Caki2 (cell line): ENCODE measurements at places on chromosomes 3 and 15.

DNA sequence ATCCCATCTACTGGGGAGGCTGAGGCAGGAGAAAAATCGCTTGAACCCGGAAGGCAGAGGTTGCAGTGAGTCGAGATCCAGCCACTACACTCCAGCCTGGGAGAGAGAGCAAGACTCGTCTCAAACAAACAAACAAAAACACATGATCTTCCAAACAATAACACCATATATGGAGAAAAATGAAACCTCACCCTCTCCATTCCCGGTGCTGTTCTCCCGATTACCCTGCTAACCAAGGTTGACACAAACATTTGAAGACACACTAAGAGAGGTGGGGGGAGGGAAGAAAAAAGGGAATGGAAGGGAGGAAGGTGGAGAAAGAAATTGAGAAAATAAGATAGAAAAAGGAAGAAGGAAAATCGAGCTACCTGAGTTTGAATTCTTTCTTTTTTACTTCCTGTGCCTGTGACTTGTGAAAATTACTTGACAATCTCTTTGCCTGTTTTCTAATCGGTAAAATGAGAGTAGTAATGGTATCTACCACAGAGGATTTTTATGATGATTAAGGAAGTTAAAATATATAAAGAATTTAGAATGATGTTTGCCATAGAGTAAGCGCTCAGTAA is 1.1 kb upstream of the PLSCR2 start:
- DNase-seq = peak; percentile 6

GRCh38 chr15:85044251-85044853 is 62.7 kb downstream of the PDE8A start:
- DNase-seq = peak; percentile 42

DNA sequence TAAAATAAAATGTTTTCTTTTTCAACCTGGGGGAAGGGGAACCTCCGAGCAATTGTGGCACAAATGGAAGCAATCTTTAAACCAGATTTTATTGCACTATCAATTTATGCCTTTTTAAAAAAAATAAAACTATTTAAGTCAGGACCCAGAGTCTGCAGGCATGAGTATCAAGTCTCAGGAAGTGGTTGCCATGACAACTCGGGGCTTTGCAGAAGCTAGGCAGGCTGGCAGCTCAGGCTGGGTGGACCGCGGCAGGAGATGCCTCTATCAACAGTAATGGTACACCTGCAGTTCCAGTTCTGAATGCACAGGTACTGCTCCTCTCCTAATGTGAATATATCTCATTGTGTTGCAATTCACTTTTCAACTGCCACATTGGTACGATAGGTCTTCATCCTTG is 447.7 kb downstream of the GABRG3 start:
- no peak for DNase-seq

GRCh38 chr3:169848741-169849140 is 21.0 kb downstream of the LRRC31 start:
- DNase-seq = no peak

DNA sequence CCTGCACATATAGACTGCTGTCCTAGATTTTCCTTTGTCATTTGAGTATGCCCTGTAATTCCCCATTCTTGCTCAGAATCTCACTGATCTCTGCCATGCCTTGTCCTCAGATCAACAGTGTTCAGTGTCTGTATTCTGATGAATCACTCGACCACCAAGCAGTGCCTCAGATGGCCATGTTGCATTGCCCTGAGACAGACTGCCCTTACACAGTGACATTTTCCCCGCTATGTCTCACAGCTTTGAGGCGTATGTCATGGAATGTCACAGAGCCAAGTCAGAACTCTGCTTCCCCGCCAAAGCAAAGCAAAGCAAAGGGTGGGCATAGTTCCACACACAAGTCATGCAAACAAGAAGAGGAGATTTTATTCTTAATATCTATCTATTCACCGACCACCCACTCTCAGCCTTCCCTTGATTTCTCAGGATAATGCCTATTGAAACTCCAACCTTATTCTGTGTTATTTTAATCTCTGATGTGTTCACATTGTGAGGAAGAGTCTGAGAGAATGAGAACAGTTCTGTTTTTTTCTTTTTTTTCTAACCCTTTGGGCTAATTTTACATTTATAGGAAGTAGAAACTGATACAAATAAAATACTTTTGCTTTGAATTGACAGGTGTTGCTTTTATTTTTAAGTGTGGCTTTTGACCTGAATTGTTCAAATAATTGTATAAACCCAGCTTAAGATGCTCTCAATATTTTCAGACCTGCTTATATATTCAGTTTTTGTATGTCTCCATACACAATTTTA is 16.9 kb upstream of the PSMD6 start:
- DNase-seq = no peak

GRCh38 chr3:65889707-65890099 is 149.0 kb downstream of the MAGI1 start:
- no peak for DNase-seq

- DNase-seq = no peak
These were observed 104.0 kb upstream of the C15orf61 start for GRCh38 chr15:67416891-67417290.

GRCh38 chr3:24086206-24086605 is 141.1 kb downstream of the NR1D2 start:
- DNase-seq = no peak

DNA sequence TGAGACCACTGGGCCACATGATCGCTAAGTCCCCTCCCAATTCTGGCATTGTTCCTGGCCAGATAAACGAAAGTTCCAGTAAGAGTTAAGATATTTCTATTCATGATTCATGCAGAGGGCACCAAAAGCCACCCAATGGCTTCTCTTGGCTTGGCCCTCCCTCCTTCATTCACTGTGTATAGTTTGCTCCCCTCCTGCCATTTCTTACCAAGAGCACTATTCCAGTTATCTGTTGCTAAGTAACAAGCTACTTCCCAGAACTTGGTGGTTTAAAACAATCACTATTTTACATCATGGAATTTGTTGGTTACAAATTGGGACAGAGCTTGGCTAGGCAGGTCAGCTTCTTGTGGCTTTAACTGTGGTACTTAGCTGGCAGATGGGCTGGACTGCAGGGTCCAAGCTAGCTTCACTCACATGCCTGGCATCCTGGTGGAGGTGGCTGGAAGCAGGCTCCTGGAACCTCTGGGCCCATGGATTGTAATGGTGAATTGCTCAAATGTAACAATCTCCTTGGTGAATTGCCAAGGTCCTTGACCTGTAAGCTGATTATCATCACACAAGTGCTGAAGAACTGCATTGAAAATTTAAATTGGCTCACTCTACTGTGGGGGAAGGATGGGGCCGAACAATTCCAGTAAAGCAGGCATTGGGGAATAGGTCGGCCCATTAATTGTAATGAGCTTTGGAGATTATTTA is 16.6 kb downstream of the EAF1 start:
- DNase-seq = no peak
